ENCODE measurements at places on chromosomes 6 and 20.

- DNase-seq = peak; percentile 50
Observed at GRCh38 chr20:3716195-3716834, 3.9 kb upstream of the SIGLEC1 start.

DNA sequence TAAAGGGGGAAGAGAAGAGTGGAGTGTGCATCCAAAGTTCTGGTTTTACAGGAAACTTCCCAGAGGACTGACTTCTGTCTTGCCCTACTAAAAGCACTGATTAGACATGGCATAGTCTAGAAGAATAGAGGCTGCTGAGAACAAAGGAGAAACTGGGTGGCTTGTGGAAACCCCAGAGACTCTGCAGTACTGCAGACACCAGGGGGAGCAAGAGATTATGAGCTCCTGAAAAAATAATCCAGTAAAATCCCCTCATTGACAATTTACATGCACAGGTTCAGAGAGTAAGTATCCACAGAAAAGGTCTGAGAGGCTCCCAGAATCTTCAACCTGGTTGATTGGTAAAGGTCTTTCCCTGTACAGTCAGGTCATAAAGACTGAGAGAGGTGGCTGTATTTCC, 48.7 kb upstream of the CLVS2 start:
- DNase-seq = no peak

DNA sequence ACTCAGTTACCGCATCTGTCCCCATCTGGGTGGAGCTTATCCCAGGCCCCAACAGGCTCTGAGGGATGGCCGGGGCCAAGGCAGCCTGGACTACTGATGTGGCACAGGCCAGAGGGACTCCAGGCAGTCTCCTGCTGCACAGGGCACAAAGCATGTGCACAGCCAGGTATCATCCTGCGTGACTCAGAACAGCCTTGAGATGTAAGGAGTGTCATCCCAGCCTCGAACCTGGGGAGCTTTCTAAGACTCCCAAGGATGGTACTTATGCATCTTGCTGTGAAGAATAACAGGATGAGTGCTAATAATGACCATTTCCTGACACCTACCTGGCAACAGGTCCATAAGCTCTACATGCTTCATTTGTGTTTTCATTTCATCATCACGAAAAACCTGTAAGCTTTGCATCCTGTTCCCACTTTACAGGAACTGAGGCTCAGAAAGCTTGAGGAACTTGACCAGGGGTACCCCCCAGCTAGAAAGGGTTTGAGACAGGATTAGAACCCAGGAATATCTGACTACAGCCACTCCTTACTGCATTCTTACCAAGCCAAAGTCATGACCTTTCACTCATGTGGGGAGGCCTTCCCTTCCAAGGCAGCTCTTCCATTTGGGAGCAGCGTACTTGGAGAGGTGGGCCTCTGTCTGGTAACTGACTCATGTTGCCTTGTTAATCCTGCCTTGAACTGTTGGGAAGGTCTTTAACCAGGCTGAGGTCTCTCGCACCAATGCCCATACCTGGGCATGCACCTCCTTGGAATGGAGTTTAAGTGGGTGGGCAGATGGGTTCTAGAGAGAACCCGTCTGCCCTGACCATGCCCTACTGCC, 1.9 kb downstream of the TRIB3 start:
- no peak for DNase-seq

DNA sequence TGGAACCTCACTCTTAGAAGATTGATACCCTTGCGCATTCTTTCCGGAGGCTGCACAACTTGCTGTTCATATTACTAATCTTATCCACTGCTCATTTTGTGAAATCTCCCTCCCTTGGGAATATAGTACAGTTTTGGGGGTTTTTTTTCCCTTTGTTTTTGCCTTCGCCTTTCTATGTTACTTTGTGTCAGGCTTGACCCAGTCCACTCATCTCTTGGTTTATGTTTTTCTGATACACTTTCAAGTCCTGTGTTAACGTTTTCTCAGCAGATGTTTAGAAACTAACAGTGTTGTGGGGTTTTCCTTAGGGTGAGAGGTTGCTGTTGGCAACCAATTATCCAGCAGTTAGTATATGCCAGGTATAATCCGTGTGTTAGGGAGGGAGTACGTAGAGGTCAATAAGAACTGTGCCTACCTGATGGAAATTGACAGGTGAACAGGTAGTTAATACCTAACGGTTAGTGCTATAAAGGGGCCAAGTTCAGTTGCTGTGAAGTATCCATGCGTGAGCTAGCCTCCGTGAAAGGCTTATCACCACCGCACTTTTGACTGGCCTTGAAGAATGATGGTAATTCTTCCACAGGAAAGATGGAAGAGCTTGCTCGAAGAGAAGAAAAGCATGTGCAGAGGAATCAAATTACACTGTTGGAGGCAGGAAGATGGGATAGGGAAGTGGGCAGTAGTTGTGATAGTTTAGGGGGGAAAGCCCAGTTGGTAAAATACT, 1.4 kb downstream of the NFYA start:
- DNase-seq = no peak

DNA sequence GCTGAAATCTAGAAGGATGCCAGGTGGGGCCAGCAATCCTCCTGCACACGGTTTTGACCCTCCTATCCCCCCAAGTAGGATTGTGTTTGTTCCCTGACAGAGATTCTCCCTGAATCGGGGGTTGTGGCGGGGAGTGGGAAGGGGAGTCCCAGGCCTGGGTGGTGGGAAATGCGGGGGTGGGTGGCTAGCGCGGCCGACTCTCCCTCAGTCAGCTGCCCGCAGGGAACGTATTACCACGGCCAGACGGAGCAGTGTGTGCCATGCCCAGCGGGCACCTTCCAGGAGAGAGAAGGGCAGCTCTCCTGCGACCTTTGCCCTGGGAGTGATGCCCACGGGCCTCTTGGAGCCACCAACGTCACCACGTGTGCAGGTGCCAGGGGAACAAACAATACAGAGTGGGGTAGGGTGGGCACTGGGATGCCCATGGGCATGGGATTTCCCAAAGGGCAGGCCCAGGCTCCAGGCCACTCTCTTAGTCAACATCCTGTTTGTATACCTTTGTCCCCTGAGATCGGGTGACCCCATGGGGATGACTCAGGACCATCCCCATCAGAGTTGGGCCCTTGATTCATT, 16.1 kb upstream of the ZNF76 start:
- no peak for DNase-seq

GRCh38 chr6:113979937-113980336, 9.0 kb upstream of the HDAC2 start:
- DNase-seq = no peak

- DNase-seq = no peak
Observed at GRCh38 chr6:112370946-112371345, 23.8 kb downstream of the RFPL4B start.

DNA sequence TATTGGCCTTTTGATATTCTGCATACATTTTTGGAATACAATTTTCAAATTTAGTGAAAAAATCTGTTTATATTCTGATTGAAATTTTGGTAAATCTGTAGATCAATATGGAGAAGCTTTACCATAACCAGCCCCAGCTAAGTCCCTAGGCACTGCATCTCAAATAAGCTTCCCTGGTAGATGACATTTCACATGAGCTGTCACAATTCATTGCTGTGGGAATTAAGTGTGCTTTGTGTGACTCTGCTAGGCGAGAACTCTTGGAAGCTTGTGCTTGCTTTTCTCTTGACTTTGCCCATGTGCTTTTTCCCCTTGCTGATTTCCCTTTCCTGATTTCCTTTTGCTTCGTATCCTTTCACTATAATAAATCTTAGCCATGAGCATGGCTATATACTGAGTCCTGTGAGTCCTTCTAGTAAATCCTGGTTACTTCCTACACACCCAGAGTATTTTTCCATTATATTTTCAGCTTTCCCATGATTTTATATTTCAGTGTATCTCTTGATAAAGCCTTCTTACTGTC, 166.5 kb upstream of the MMS22L start:
- no peak for DNase-seq

DNA sequence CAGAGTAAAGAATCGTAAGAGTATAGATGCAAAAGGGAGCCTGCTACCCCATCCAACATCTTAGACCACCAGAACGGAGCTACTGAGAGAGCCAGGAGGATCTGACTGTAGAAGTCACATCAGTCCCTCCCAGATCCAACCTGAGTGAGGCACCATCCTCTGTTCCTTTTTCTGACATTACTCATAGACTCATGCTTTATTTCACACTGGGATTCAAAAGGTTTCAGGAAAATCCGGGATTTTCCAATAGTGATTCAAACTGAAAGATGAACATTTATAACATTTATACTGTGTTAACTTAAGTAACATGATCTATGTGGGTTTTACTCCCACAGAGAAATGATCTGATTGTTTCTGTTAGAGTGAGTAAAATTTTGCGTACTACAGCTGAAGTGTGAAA, 868.6 kb upstream of the GJE1 start:
- no peak for DNase-seq

DNA sequence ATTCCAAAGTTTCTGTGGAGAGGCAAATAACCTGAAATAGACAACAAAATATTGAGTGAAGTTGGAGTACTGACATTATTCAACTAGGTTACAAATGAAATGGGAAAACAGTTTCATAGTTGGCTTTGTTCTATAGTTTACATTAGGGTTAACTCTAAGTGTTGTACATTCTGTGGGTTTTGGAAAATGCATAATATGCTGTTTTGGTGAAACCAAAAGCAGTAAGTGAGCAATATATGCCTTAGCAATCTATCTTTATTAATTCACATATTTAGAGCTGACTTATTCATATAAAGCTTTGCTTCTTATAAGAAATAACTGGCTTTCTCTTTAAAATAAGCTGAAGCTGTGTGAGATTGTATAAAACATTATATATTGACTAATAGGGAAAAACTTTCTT, 157.5 kb upstream of the AHI1 start:
- no peak for DNase-seq

- no peak for DNase-seq
Observed at GRCh38 chr6:144534180-144534579, 249.0 kb downstream of the UTRN start.

GRCh38 chr6:106254636-106255035, 70.9 kb downstream of the ATG5 start:
- no peak for DNase-seq

- no peak for DNase-seq
Observed at GRCh38 chr6:69673298-69673697, 123.5 kb downstream of the LMBRD1 start.

- DNase-seq = peak; percentile 41
Observed at GRCh38 chr6:151285122-151285521, 45.4 kb downstream of the AKAP12 start.

GRCh38 chr20:44576297-44576696, 6.1 kb upstream of the PKIG start:
- DNase-seq = no peak

DNA sequence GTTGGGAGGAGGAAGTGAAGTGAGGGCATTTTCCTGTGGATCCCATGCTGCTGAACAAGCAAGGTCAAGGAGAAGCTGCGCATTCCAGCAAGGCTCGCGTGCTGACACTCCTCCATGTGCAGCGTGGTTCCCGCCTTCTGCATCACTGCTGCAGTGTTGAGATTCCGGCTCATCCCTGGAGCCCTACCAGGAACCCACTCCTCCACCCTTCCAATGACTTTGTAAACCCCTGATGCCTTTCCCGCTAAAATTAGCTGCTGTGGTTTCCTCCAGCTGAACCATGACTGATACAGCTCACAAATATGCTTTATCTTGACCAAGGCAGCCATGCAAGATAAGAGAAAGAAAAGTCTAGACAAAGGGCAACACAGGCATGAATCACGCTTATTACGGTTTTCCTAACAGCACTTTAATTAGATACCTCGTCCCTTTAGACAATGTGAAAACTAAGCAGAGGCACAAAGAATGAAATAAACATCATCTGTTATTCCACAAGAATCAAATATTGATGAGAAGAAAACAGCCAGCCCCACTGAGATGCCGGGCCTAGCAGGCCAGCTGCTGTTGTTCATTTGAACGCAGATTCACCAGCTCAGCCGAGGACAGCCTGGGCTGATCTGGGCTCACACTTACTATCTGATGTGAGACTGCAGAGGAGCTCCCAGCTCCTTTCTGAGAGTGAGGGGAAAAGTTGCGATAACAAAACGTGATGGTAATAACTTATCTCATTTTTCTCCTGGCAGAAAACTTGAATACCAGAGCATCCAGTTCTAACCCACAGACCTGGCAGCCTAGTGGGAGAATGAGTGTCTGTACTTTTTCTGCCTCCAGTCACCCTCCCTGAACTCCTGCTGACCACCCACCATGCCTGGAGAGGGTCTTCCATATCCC, 14.2 kb upstream of the BNIP5 start:
- peak; percentile 73 for DNase-seq

DNA sequence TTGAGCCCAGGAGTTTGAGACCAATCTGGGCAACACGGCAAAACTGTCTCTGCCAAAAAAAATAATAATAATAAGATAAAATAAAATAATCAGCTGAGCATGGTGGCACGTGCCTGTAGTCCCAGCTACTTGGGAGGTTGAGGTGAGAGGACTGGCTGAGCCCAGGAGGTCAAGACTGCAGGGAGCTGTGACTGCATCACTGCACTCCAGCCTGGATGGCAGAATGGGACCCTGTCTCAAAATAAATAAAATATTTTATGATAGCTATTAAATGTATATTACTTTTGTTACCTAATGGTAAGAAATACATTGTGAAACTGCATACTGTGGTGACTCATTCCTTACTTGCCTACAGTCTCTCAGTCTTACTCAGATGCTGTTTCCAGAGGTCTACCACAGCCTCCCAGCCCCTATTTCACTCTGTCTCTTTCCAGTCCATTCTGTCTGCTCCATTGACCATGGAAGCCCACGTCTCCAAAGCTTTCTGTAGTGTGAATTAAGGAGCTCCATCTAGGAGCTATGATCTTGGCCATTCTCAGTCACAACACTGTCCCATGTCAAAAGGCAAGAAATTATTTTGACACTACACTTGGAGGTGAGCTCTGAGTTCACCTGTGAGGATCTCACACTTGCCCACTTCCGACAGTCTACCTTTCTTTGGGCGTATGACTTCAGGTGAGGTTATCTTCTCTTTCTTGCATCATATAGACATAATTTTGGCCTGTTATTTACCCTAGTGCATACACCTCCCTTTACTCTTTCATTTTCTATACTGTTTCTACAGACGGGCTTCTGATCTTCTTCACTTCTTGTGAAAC, 22.4 kb upstream of the SNX9 start:
- peak; percentile 38 for DNase-seq
